ENCODE measurements at places on chromosomes 16 and 17. TPM values are rescaled to one million over a fixed set of nuclear protein-coding genes. Genes with fewer than 3 reads are reported as not detected.

TBC1D26 gene
- 0.39 TPM for total RNA-seq

GLP2R gene
- total RNA-seq, result not detected

ZG16B gene
- 0.13 TPM for total RNA-seq

IL34 gene
- 27.3 TPM for total RNA-seq

TPPP3 gene
- 1.6 TPM for total RNA-seq

NHERF2 gene
- total RNA-seq, result 76.2 TPM

MYH11 gene
- total RNA-seq, result 1.2 TPM

TBC1D3K gene
- total RNA-seq, result 0.07 TPM

RAP1GAP2 gene
- total RNA-seq, result 1.2 TPM

SCNN1G gene
- not detected for total RNA-seq

KRTAP9-8 gene
- total RNA-seq, result not detected

YWHAE gene
- total RNA-seq, result 283 TPM

KRT25 gene
- not detected for total RNA-seq

CCL22 gene
- total RNA-seq, result not detected

CSH2 gene
- total RNA-seq, result not detected

SMIM36 gene
- total RNA-seq, result not detected

NATD1 gene
- total RNA-seq, result 11.2 TPM

NAGS gene
- total RNA-seq, result 2.7 TPM
